Activated T-helper 1 cell treated with Interleukin-2 at 50 U/mL for 16 hours (primary cell): ENCODE measurements at places on chromosomes 3 and 15.

DNA sequence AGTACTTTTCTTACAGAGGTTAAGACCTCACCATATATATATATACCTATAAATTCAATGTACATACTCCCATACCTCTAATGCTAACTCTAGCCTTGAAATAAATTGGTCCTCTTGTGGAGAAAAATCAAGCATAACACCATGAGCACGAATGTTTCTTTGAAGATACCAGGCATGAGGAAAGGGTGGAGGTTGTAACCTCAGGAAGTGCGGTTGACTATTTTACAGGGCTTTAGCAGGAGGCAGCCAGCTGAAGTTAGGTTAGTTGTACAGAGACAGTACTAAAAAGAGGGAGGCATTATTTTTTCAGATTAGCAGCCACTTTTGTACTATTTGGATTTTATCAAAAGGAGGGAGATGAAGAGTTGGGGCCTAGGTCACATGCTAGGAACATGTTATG lies 767.0 kb downstream of the OTOL1 start:
- no peak for DNase-seq

GRCh38 chr3:56209982-56210751 lies 258.1 kb downstream of the ERC2 start:
- DNase-seq: no peak

GRCh38 chr15:99440551-99441443 lies 125.0 kb upstream of the MEF2A start:
- DNase-seq: no peak

DNA sequence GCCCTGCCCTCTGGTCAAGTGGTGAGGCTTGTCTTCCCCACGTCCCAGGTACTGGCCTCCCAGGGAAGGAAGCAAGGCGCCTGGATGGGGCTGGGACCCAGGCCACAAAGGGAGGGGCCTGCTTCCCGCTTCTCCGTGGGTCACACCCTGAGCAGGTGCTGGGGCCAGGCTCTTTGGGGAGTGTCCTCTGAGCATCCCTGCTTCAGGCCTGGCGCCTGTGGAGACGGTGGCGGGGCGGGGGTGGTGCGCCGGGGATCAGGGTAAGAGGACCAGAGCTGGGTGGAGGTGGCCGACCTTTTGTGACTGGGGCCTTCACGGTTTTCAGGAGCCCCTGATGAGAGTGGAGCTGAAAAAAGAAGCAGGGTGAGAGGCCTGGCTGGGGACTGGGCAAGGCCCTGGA lies 3.6 kb downstream of the PLA2G4B start:
- no peak for DNase-seq
